Stimulated activated naive CD8-positive, alpha-beta T cell treated with anti-CD3 and anti-CD28 coated beads, Interleukin-15, Interleukin-2, amounts not matched to agents 100 U/mL and 50 U/mL, for 24 hours (primary cell): ENCODE measurements at places on chromosomes 13 and 19.

DNA sequence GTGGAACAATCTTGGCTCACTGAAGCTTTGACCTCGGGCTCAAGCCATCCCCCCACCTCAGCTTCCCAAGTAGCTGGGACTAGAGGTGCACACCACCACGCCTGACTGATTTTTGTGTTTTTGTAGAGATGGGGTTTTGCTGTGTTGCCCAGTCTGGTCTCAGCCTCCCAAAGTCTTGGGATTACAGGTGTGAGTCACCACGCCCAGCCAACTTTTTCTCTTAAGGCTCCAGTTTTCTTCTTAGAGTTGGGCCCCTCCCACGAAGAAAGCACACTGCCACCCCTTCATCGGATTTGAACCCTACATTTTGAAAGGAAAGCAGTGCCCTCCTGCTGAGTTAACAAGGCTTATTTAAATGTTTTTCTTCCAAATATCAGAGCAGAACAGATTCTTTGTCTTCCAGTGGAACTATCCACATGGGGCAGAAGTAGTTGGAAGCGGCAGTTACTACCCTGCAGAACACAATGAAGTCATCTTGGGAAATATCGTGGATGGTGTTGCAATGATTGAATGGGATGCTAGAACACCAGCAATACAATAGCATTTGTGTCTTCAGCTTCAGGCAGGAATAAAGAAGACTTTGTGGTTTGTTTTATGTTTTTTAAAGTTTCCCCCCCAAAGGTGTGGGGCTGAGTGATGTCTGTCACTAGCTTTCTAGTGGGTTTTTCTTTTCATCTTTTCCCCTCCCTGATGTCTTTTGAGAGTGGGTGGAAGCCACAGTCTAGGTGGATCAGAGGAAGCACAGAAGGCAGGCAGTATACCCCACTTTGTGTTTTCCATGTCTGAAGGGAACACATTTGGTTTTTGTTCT is 8.9 kb downstream of the ACTN4 start:
- DNase-seq, result peak; percentile 31

- no peak for DNase-seq
Measured at GRCh38 chr13:31121379-31122140, 40.1 kb downstream of the HSPH1 start.

- DNase-seq, result no peak
Measured at GRCh38 chr13:113926951-113927660, 46.8 kb downstream of the C13orf46 start.

- no peak for DNase-seq
Measured at GRCh38 chr19:29855087-29855486, 43.3 kb downstream of the CCNE1 start.

- no peak for DNase-seq
Measured at GRCh38 chr19:31256593-31256960, 92.7 kb downstream of the TSHZ3 start.

DNA sequence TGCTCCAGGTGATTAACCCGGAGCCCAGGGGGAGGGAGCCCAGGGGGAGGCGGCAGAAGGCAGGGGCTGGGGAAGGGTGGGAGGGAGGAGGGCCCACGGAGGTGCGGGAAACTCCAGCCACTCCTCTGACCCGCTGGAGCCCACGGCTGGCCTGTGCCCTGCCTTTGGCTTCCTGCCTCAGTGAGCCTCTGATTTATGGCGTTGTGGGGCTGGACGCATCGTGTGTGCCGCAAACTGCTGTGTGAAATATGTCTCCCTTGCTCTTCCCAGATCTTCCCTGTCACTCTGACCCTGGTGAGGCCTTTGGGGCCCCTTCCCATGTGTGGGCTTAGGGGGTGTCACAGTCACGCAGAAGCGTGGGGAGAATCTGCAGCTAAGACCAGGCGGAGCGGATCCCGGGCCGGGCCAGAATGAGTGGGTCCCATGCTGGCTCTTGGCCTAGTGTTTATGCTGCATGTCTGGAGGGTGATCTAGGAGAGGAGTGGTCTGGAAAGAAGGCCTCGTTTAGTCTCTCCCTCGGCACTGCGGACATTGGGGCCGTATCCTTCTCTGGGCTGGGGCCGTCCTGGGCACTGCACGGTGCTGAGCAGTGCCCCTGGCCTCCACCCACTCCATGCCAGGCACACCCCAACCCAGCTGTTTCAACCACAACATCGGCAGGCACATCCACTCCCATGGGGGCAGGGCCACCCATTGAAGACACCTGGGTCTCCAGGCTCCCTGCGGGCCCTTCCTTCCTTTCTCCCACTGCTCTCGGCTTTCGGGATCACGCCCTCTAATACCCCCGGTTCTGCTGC is 123.0 kb downstream of the KDM4B start:
- DNase-seq, result no peak

DNA sequence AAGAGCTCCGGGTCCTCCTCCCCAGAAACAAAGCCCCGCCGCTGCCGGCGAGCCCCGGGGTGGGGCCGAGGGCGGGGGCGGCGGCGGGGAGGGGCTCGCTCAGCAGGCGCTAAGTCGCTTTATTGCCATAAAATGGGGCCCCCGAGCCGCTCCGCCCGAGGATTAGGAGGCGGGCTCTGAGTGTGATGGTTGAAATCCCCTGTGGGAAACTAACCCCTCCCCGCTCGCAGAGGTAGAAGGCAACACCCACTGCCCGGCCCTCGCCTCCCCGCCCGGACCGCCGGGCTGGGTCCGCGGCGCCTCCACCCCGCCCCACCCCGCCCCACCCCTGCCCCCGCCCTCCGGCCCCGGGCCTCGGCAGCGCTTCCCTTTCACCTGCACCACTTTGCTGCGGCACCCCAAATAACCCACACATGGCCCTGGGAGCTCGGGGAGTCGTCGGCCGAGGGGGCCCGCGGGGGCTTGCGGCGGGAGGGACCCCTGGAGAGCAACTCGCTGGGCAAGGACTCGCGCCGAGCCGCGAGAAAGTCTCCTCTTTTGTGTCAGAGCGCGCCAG is at the start of gene KLF12:
Gene KLF12 (minus strand): TSS at position 184 of the 556 bp plus-strand sequence.
- DNase-seq, result peak; percentile 93

- DNase-seq, result no peak
Measured at GRCh38 chr19:2424686-2425621, 2.4 kb downstream of the TIMM13 start.

DNA sequence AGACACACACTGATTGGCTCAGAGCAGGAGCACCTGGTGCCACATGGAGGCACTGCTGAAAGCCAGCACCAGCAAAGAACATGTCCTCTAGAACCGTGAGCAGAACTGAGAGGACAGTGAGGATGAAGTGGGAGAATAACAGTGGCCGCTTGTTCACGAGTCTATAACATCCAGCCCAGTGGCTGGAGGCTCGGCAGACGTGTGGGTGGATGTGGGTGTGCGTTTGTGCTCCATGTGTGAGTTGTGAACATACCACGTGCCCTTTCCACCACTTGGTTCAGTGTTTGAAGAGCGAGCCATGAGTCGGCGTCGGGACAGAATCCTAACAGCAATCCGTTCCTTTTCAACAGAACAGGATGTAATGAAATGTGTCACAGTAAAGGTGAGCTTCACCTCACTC is 113.0 kb downstream of the SOX1 start:
- DNase-seq, result no peak

- no peak for DNase-seq
Measured at GRCh38 chr19:55457683-55458457, 3.6 kb downstream of the ISOC2 start.

DNA sequence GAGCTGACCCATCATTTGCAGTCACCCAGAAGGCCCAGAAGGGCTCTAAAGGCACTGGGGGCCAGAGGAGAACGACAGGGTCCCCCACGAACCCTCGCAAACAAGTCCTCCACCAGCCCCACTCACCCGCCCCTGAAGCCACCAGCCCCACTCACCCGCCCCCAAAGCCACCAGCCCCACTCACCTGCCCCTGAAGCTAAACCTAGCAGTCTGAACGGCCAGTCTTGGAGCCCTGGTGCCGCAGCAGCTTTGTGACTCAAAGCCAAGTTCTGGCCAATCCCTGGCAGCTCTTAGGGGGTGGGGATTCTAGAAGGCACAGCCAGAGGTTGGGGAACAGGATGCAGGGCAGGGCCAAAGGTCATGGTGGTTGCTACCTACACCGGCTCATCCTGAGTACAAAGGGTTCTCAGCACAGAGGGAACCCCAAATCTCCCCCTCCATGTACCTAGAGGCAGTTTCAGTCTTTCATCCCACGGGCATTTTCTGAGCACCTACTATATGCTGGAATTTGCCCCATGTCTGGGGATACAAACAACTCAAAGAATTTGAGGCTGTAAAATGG is at the start of gene IQCN:
Gene IQCN (minus strand): TSS at position 234 of the 562 bp plus-strand sequence. CDS start 4,974 bp downstream, outside the sequence.
- DNase-seq, result peak; percentile 57

DNA sequence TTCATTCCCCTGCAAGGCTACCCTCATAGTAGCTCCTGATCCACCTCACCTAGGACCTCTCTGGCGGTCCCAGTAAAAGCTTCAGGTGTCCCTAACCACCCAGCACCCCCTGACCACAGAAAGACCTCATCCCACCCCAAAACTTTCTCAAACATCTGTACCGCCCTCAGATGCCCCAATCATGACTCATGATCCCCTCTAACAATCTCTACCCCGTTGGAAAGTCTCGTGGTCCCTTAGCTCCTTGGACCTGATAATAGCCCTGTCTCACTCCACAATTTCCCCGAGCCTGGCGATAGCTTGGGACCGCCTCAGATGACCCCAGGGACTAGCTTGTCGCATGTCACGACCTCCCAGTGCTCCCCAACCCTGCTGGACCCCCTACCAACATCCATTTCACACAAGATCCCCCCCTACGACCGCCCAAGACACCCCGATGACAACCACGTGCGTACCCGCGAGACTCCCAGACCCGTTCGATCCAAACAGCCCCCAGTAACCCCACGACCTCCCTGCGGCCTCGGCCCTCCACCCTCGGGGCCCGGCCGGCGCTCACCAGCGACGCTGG is 450 bp downstream of the NDUFA11 start:
- peak; percentile 29 for DNase-seq

DNA sequence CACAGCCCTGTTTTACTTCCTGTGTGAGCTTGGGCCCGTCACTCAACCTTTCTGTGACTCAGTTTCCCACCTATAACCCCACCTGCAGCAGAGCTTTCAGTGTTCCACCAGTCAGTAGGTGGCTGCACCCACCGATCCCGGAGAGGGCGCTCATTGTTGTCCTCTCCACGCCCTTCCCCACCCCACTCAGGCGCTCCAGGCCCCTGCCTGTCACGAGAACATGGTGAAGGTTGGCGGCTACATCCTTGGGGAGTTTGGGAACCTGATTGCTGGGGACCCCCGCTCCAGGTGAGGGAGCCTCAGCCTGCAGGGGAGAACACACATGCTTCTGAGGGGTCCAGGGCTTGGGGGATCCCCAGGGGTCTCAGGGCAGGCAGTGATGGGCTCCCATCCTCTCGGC is 12.3 kb downstream of the FUZ start:
- no peak for DNase-seq

GRCh38 chr19:452829-453228 is 8.0 kb downstream of the SHC2 start:
- DNase-seq, result no peak

DNA sequence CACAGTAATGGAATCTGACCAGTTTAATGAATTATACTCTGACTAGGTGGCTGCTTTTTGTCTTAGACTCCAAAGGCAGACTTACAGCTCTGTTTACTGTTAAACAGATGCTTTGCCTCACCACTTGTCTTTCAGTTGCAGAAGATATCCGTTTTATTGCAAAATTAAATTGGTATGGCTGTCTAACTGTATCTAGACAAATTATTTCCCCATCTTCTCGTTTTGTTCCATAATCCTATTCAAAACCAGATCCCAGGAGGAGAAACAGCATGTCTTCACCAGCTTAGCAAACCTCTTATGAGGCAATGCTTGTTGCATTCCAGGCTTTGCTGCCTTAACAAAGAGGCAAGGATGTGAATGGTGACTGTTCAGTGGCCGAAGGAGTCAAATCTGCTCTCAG is 215.6 kb downstream of the TDRD3 start:
- no peak for DNase-seq

- no peak for DNase-seq
Measured at GRCh38 chr13:40017662-40018262, 362.3 kb downstream of the COG6 start.

- DNase-seq, result peak; percentile 94
Measured at GRCh38 chr13:32427852-32428580, at the start of gene N4BP2L1. Gene N4BP2L1 (minus strand): TSS chr13:32428130. CDS start chr13:32428082, 48 bp downstream.

DNA sequence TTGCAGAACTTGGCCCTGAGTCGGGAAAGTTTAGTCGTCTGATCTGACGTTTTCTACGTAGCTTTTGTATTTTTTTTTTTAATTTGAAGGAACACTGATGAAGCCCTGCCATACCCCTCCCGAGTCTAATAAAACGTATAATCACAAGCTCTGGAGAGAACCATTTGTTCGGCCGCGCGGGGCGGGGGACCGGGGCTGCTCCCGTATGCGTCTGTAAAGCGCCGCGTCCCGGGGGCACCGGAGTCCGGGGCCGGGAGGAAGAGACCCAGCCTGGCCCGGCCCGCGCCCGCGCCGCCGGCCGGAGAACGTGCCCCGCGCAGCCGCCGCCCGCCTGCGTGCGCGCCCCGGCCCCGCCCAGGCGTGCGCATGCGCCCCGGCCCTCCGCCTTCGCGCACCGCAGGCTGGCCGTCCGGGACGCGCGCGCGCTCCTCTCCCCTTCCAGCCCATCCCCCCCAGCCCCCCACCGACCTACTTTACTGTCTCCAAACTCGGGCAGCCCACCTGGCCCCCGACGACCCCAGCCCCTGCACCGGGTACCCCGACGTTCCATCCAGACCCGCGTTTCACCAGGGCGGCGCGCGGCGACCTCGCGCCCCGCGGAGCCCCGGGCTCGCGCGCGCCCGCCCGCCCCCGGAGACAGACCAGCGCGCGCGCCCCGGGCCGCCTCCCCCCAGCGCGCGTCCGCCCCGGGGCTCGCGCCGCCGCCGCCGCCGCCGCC is 785 bp upstream of the USF2 start:
- peak; percentile 85 for DNase-seq

DNA sequence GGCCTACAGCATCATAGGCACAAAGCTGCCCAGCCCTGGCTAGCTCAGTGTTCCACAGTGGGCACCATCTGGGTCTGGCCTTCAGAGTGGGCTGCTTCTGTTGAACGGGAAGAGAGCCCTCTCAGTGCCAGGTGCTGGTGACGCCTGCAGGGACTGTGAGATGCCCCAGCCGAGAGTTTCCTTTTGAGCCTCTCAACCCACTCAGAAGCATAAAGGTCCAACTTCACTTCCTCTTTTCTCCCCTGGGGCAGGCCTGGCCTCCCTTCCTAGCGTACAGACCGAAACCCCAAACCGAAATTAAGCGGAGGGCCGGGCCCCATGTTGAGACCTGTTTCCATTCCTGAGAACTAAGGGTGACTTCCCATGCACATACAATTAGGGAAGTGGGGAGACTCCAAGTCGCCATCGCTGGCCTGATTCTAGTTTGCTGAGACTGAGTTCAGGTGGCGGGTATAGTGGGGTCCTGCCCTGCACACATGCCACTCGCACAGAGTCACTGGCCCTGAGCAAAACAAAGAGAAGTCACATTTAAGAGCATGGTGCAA is 6.9 kb downstream of the RAB8A start:
- peak; percentile 69 for DNase-seq

- no peak for DNase-seq
Measured at GRCh38 chr13:45537516-45537915, 72.8 kb downstream of the COG3 start.
